Activated CD4-positive, alpha-beta T cell treated with anti-CD3 and anti-CD28 coated beads, Interleukin-2, amount 50 U/mL, for 48 hours (primary cell): ENCODE measurements at places on chromosomes 1 and 21.
A peak's percentile ranks its signal among the peaks of the same experiment; 100 is the strongest.

GRCh38 chr1:44812822-44813543 is 4.7 kb downstream of the BTBD19 start:
- peak; percentile 9 for DNase-seq

DNA sequence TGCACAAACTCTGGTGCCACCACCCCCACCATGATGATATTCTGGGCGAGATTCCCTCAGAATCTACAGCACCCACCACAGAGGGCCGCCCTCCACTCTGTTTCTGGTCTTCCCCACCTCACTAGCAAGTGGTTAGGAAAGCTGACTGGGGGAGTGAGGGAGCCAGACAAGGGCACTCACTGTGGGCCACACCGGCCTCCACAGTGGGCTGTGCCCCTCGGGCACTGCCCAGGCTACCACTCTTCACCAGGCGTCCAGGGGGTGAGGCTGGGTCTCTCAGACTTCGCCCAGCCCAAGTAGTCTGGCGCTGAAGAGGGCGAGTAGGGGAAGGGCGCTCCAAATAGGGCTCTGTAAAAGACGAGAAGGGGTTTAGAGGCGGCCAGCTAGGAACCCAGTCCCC is 11.2 kb upstream of the GATAD2B start:
- DNase-seq: no peak

GRCh38 chr1:226110249-226111097 is 48.0 kb downstream of the H3-3A start:
- DNase-seq: peak; percentile 71

DNA sequence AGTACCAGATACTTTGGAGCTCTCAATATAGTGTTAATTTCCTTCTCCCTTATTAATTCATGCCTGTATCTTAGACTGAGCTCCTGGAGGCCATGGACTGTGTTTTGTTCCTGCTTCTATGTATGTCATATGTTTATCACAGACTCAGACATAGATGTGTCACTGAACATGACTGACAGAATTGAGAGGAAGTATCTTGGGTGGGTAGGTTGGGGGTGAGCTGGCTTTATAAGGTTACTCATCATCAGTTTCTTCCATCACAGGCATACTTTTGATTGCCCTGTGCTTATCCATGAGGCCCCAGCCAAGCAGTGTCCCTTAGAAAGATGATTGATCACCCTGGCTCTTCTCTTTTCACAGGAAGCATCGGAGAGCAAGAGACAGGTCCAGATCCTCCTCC is 5.6 kb upstream of the SH3D21 start:
- no peak for DNase-seq

DNA sequence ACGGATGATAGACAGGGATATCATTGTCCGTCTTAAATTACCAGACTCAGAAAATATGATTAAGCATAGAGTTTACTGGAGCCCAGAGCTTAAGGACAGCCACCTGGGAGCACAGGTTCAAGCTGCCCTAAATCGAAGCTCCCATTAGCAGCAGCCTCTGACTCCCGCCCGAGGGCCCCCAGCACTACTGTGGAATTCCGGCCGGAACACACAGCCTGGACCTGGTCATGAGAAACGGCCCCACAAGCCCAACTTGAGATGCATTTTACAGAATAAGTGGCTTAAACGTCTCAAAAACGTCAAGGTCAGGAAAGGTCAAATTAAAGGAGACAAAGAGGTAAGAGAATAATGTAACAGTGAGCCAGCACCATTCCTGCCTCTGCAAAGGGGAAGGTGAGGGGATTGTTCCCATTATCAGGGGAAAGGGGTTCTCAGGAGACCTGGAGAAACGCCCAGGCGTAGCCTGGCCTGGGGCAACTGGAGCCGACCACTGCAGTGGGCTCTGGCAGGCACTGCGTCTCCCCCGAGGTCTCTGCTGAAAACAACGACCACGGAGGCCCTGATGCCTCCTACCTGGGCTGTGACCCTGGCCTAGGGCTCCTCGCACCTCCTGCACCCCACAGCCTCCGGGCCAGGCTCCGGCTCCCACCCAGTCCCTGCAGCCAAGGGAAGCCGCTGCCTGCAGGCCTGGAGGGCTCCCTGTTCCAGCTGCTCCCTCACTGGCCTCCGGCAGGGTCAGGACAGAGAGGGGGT is 11.5 kb upstream of the COL6A1 start:
- DNase-seq: no peak

DNA sequence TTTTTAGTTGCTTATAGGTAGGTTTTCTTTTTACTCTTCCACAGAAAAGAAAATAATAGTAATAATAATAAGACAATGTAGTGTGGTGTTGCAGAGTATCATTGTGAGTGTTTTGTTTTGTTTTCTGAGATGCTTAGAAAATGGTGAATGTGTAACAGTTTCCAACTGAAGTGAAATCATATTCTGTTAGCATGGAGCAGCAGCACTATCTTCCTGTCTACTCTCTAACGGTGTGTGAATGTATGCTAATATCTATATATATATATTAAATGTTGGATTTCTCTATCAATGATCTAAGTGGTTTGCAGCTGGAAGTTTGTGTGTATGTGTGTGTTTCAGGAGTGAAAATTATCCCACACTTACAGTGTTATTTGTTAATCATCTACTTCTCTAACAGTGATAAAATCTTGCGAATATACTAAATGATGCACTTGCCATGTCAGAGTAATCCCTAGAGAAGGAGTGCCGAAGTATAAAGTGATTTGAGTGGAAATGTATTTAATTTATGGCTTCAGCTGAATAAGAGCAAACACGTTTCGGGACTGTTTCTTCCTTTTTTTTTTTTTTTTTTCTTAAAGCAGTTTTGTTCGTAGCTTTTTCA is 377 bp downstream of the SAMD13 start:
- no peak for DNase-seq

DNA sequence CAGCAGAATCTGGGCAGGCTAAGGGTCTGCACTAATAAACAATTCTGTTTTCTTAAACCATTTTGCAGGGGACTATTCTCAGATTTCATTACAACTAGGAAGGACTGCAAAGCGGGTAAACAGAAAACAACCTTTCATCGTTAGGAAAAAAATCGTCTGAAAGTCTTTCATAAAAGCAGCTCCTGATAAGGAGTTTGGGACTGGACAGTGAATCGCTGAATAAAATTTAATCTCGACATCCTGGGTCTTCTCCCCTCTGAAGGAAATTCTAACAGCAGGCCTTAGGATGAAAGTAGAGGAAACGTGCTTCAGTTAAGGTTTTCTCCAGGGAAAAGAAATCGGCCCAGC is 471 bp upstream of the MTF2 start:
- no peak for DNase-seq

DNA sequence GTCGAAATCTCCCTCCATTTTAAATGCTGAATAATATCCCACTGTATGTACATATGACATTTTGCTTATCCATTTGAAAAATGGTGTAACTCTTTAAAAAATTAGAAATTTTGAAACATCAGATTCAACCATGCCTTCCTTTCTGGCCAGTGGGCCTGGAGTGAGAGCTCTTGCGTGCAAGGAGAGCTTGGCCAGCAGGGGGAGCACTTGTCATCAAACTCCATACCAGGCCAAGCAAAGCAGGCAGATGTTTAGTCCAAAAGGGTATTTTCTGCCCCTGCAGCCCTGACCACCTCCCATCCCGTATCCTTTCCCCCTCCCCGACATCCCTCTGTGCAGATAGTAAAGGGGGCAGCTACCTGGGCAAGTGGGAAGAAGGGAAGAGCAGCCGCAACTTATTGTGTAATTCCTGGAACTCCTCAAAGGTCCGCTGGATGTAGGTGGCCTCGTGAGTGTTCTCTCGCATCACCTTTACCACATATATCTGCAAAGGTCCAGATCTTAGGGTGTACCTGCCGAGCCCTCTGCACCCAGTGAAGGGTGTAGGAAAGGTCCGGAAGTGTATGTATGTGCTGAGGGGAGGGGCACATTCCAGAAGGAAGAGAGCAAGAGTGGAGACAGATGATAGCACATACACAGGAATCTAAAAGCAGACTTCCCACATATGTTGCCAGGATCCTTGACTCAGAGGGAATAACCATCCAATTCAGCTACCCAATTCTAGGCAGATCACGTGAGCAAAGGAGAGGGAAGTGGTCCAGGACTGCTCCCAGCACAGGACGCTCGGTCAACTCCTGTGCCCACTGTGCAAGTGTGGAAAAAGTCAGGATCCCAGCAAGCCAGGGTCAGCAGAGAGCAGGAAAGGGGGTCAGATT is 19.9 kb upstream of the PPP1R15B start:
- DNase-seq: peak; percentile 85

DNA sequence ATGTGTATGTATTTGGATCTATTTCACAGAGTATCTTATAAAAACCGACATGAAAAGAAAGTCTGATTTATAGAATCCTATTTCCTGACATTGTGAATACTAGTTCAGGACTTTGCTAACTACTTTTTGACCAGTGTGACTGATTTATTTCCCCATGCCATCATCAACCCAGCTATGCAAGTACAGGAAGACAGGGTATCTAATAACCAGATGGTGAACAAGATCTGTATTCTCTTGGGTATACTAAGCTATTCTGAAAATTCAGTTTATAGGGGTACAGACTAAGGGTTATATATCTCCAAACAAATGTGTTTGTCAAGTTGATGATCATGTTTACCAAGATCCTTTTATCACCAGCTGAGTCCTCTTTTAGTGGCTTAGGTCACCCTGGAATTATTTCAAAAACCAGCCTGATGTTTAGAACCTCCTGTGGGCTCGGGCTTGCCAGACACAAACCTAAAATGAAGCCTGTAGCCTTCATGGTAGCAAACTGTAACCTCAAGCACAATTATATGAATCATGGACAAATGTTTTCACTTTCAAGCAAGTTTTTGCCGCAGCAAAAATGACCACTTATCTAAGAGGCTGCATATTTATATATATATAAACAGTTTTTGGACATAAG is 185.1 kb downstream of the FGGY start:
- no peak for DNase-seq

- no peak for DNase-seq
Observed at GRCh38 chr1:23966973-23967493, 7.4 kb downstream of the PNRC2 start.
